ENCODE measurements at places on chromosomes 11 and 22. TPM values are rescaled to one million over a fixed set of nuclear protein-coding genes. Genes with fewer than 3 reads are reported as not detected.
A peak's percentile ranks its signal among the peaks of the same experiment; 100 is the strongest.

Gene MYO18B
- polyA plus RNA-seq = 0.19 TPM

Gene F2
- polyA plus RNA-seq = 0.21 TPM

Gene SYNGR1
- polyA plus RNA-seq = 14.7 TPM

DNA sequence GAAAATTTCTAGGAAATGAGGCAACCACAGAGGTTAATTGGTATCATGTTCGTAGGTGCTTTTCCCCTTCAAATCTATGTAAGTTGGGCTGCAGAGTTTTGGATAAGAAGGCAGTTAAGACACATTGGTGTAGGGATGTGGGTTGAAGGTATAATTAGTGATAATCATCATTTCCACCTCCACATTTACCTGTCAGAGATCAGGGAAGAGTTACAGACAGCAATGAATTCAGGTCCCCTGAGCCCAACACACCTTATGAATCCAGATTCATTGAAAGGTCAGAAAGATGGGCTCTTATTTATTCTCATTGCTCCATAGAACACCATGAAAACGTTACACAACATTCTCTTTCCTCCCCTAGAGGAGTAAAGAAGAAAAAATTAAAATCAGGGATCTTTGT lies 308.7 kb downstream of the C11orf87 start:
- no peak for DNase-seq

GRCh38 chr11:67167091-67167490 lies 48.0 kb downstream of the KDM2A start:
- no peak for DNase-seq

- DNase-seq = no peak
Observed at GRCh38 chr11:68135161-68135560, 14.0 kb upstream of the CHKA start.

DNA sequence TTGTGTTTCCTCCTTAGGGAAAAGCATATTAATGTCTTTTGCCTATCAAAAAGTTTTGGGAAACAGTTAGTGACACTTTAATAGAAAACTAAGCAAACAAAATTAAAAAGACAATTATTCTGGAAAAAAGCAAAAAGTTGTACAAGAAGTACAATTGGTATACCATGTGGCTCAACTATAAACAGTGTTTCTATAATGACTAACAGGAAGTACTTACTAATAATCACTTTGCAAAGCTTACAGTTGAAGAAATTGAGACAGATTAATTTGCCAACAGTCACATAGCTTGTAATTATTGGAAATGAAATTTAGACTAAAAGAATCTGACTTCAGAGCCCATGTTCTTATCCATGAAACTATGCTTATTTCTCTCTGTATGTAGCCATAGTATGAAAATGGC lies 24.7 kb downstream of the PPME1 start:
- DNase-seq = no peak

DNA sequence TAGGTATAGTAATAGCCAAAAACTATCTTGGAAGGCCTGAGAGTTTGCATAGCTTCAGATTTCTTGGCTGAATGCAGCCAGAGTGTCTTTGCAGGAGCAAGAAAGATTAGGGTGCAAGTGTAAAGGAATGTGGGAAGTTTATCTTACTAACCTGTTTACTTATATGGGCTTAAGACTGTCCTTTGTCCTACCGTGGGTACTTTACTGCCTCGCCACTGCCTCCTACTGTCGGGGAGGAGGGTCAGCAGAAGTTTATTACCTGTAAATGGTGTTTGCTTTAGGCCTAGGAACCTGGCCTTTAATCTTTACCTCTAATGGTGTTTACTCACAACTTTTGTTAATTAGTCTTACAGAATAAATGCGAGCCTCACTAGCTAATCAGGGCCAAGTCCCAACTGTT lies 633.8 kb downstream of the DLG2 start:
- no peak for DNase-seq

GRCh38 chr11:362642-363442 lies 6.5 kb upstream of the B4GALNT4 start:
- no peak for DNase-seq

GRCh38 chr11:102575012-102575411 lies 44.5 kb upstream of the MMP7 start:
- no peak for DNase-seq

GRCh38 chr11:60700689-60701468 lies 1.5 kb downstream of the MS4A8 start:
- DNase-seq = peak; percentile 7

DNA sequence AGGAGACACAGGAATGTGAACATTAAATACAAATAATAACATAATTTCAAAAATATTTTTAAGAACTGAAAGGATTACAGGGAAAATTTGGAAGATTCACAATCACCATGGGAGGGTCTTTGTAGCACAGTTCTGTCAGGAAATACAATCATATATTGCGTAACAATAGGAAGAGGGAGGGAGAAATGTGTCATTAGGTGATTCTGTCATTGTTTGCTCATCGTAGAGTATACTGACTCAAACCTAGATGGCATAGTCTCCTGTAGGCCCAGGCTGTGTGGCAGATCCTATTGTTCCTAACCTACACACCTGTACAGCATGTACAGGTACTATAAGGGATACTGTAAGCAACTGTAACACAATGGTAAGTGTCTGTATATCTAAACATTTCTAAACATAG lies 330.4 kb downstream of the BRD1 start:
- no peak for DNase-seq

GRCh38 chr11:13040969-13041561 lies 31.9 kb downstream of the RASSF10 start:
- DNase-seq = no peak
